ENCODE measurements at places on chromosomes 7 and 10. TPM values are rescaled to one million over a fixed set of nuclear protein-coding genes. Genes with fewer than 3 reads are reported as not detected.

Gene PTPRN2
- total RNA-seq, result 3.3 TPM

Gene CYP3A5
- total RNA-seq, result 3.4 TPM

Gene TECPR1
- total RNA-seq, result 48.0 TPM

Gene MMRN2
- total RNA-seq, result 85.6 TPM

DNA sequence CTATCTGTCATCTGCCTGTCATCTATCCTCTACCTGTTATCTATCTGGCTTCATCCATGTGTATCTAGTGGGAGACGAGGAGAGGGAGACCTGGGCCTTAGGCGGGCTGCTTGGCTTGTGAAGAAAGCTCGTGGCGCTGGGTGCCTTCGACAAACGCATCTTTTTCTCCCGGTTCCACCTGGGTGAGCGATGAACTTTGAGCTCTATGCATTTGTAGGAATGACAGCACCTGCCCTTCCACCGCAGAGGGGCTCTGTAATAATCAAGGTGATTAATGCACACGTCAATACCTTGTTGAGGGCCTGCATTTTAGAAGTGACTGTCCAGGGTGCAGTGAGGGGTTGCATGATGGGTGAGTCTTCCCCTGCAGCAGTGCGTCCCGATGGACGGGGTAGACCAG is 2.6 kb upstream of the VIPR2 start:
- DNase-seq, result no peak

DNA sequence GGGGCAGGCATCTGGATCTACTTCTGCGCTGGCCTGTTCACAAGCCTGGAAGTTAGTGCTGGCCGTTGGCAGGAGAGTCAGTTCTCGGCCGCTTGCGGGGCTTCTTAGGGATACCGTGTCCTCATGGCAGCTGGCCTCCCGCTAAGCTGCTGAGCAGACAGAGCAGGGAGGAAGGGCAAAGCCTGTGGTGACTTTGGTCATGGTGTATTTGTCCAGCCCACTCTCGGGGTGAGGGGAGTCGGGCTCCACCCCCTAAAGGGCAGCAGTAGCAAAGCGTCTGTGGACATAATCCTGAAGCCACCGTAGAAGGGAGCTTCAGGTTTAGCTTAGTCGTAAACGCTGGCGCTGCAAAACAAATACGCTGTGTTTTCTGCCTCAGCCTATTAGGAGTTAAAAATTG is 12.2 kb downstream of the UBE3C start:
- DNase-seq, result no peak

GRCh38 chr10:90635111-90635765 is 222.6 kb downstream of the HTR7 start:
- DNase-seq, result no peak

GRCh38 chr7:54485044-54485443 is 57.1 kb upstream of the VSTM2A start:
- no peak for DNase-seq

DNA sequence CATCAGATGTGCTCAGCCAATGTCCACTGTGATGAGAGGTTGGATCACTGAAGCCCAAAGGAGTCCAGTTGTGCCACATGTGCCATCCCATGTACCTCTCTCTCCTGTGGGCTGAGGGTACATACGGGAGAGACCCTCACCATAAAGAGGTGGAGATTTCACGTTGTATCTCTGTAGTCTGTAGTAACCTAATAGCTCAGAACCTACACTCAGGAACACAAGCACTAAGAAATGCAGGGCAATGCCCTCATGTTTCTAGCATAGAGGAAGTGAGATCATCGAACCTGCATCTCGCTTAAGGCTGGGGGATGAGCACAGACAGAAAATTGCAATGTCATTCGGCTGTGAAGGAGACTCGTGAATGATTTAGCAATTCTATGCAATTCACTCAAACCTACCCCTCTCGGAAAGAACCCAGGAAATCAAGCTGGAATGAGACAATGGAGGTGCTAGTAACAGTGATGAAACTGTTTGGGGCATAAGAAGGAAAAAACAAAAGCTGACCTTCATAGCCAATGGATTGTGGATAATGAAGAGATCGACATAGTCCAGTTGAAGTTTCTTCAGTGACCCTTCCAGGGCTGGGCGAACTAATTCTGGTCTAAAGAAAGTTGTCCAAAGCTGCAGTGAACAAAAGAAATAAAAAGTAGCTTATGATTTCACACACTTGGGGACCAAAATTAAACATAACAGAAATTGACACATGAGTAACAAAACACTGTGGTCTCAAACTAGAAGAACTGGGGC is 80.3 kb upstream of the UCN3 start:
- no peak for DNase-seq

Data from aorta (tissue), 5 donors.